ENCODE measurements at places on chromosomes 1 and 21. TPM values are rescaled to one million over a fixed set of nuclear protein-coding genes. Genes with fewer than 3 reads are reported as not detected.

GCSAML gene
- not detected for total RNA-seq

IGSF9 gene
- not detected for total RNA-seq

LMOD1 gene
- total RNA-seq: 22.2 TPM

CLCA2 gene
- total RNA-seq: 2.9 TPM

RGSL1 gene
- not detected for total RNA-seq

HDGF gene
- total RNA-seq: 251 TPM

NECTIN4 gene
- total RNA-seq: under 0.01 TPM

LELP1 gene
- not detected for total RNA-seq

FMO2 gene
- 4.5 TPM for total RNA-seq

UQCRHL gene
- total RNA-seq: 1.2 TPM

SPRR5 gene
- total RNA-seq: not detected

ITLN2 gene
- total RNA-seq: not detected

BTBD8 gene
- total RNA-seq: 6.7 TPM

FOXD3 gene
- not detected for total RNA-seq

TMEM39B gene
- 5.5 TPM for total RNA-seq

SMCP gene
- total RNA-seq: not detected

TSPAN2 gene
- not detected for total RNA-seq

MANEAL gene
- total RNA-seq: 1.8 TPM

CACNA1S gene
- not detected for total RNA-seq

GNAT2 gene
- total RNA-seq: 0.17 TPM

NCDN gene
- 61.4 TPM for total RNA-seq

CDA gene
- total RNA-seq: 1.3 TPM

LCE1C gene
- not detected for total RNA-seq

PTPN22 gene
- 1.2 TPM for total RNA-seq

GSTM2 gene
- total RNA-seq: 26.3 TPM

CAMK1G gene
- 2.2 TPM for total RNA-seq

KRTAP13-2 gene
- total RNA-seq: not detected

VSIG8 gene
- 0.17 TPM for total RNA-seq

MYOC gene
- total RNA-seq: 1.2 TPM

CRABP2 gene
- 248 TPM for total RNA-seq

PDPN gene
- 4.5 TPM for total RNA-seq

LCE2B gene
- not detected for total RNA-seq

FCRL6 gene
- not detected for total RNA-seq

WNT2B gene
- total RNA-seq: 3.2 TPM
